ENCODE measurements at places on chromosomes 13 and 19.
A peak's percentile ranks its signal among the peaks of the same experiment; 100 is the strongest.

DNA sequence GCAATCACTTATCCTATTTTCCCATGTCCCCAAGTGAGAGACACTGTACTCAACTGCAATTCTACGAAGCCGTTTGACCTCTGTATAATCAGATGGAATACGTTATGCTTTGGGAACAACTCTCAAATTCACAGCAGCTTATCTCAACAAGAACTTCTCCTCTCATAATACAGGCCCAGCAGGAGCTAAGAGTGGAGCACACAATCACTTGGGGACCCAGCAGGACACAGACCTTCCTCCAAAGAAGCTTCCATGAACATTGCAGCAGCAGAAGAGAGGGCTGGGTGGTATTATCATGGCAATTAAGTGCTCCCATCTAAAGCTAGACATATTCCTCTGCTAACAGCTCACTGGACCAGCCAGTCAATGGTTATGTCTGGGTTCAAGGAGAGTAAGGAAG lies 428.3 kb upstream of the MIR17HG start:
- no peak for DNase-seq

GRCh38 chr13:73429701-73430100 lies 370.9 kb downstream of the KLF5 start:
- DNase-seq, result no peak

DNA sequence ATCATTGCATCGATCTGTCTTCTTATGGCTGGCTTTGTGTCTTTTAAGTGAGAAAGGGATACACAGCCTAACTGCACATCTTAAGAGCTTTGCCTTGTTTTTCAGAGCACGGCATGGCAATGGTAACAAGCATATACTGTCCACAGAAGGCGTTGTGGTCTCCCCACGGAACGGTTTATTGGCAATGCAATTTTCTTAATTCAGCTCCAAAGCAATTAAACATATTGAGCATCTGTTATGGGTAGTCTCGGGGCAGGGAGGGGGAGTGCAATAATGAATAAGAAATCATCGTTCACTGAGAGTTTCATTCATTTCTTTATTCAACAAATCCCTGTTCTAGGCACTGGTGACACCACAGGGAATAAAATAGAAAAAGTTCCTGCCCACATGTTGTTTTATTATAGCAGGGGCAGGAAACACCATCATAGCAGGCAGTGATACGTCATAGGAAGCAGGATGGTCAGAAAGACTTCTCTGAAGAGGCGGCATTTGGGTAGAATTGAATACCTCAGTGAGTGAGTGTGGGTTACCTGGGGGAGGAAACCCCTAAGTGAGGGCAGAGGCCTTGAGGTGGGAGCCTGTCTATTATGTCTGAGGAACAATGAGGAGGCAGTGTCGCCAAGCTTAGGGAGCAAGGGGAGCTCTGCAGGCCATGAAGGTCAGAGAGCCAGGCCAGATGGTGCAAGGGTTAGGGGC lies 185.7 kb upstream of the KL start:
- no peak for DNase-seq

DNA sequence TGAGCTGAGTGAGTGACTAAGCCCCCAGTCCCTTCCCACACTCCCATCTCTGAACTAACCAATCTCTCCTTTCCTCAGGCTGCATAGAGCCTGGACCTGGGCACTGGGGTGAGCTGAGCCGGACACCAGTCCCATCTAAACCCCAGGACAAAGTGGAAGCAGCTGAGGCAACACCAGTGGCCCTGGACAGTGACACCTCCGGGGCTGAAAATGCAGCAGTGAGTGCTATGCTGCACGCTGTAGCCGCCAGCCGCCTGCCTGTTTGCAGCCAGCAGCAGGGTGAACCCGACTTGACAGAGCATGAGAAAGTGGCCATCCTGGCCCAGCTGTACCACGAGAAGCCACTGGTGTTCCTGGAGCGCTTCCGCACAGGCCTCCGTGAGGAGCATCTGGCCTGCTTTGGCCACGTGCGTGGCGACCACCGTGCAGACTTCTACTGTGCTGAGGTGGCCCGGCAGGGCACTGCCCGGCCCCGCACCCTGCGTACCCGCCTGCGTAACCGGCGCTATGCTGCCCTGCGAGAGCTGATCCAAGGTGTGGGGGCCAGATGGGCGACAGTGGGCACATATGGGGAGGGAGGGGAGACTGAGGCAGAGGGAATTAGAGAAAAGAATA lies 6.4 kb downstream of the CCDC97 start:
- DNase-seq, result no peak

DNA sequence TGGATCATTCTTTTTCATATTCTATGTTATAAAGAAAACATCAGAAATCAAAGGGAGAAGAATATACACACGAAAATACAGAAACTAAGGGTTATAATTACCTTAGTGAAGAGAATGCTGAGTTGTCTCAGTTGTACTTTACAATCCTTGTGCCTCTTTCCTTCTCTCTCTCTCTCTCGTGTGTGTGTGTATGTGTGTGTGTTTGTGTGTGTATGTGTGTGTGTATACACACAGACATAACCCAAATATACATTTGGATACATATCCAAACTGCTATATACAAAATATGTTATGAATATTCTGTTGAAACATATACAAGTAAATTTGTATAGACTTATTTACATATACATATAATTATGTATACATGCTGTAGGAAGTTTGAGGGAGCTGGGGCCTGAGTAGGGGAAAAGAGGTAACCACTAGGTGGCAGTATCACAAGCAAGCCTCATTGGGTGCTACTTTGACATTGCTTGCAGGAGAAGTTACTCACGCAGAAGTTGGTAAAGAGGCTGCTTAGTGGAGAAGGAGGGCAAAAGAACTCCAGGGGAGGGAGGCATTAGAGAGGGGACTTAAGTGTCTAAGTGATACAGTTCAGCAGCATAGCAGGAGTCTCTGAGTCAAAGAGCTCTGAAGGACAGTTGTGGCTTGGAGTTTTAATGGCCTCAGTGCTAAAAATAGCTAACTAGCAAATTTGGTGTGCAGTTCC lies 465.1 kb upstream of the PCDH20 start:
- peak; percentile 84 for DNase-seq

All from GM23338 (cell line).